ENCODE measurements at places on chromosomes 4 and X.
A peak's percentile ranks its signal among the peaks of the same experiment; 100 is the strongest.

- DNase-seq, result no peak
Measured at GRCh38 chr4:126779436-126780166, 853.2 kb upstream of the INTU start.

DNA sequence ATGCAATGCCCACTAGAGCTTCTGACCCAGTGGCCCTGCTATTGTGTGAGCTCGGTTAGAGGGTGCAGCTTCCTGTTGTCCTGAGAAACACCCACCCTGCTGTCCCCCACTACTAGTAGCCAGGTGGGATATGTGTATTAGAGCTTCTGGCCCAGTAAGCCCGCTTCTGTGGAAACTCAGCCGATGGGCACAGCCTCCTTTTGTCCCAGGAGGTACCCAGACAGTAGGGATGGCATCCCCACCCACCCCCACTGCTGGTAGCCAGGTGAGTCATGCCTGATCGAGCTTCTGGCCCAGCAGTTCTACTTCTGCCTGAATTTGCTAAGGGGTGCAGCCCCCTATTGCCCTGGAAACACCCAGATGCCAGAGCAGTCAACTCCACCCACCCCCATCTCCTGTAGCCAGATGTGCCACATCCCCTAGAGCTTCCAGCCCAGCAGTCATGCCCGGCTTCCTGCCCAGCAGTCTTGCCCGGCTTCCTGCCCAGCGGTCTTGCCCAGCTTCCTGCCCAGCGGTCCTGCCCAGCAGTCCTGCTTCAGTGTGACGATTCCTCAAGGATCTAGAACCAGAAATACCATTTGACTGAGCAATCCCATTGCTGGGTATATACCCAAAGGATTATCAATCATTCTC, 162.7 kb upstream of the KLF8 start:
- DNase-seq, result no peak

GRCh38 chr4:159267869-159268285, 165.0 kb downstream of the RAPGEF2 start:
- no peak for DNase-seq

GRCh38 chr4:77193511-77194102, 36.6 kb downstream of the CCNG2 start:
- no peak for DNase-seq

- peak; percentile 90 for DNase-seq
Measured at GRCh38 chr4:98642991-98643426, 15.4 kb downstream of the TSPAN5 start.

DNA sequence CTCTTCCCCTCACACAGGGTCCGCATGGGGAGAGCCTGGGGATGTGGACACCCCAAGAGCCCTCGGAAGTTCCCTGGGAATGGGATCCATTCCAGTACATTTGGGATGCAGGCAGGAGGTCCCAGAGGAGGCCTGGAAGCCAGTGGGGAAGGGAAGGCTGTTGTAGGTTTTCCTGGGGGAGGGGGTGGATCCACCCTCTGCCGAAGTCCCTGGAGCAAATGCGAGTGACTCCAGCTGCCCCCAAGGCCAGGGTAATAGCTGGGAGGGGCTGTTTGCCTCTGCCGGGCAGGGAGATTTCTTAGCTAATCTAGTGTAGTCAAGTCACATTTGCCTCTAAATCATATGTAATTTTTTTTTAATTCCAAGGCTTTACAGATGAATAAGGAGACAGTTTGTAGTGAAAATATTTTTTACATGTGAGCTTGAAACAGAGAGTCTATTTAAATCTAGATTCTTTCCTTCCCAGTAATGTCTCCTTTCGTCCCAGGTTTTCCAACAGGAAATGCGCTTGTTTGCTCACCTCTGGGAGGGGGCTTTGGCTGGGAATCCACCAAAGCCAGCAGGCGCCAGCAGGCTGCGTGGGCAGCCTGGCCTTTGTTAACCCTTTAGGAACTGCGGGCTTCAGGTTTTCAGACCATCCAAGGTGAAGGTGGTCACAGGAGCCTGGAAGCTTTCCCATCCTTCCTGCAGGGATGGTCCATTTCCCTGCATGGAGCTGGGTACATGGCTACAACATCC, 26.8 kb downstream of the SH3TC1 start:
- DNase-seq, result no peak

Measured in mammary epithelial cell (primary cell).